ENCODE measurements at places on chromosomes 13 and 19.

GRCh38 chr19:39617745-39618144 lies 15.4 kb downstream of the LGALS13 start:
- DNase-seq: no peak

- DNase-seq: no peak
Observed at GRCh38 chr19:46840498-46840942, 10.1 kb downstream of the AP2S1 start.

- DNase-seq: no peak
Observed at GRCh38 chr13:50766013-50766412, 77.5 kb downstream of the DLEU7 start.

DNA sequence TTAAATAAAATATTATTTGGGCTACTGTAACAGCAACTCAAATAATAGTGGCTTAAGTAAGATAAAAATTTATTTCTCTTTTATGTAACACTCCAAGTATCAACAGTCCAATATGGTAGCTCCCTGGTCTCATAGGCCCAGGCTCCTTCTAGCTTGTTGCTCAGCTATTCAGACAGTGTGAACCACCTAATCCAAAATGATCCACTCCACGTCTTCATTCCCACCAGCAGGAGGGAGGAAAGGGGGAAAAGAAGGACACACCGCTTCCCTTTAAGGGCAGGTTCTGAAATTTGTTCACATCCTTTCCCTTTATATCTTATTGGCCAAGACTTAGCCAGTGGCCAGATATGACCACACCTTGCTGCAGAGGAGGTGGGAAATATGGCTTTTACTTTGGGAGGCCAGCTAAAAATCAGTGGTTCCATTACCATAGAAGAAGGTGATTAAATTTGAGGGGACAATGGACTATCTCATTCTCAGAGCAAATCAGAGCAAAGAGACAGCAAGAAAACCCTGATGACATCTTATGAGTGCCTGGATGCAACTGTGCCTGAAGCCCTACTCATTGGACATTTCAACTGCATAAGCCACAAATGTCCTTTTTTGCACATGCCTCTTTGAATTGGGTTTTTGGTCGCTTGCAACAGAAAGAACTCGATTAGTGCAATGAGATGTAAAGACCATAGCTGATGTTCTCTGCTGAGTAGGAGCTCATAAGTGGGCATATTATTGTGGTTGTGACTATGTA lies 7.0 kb upstream of the EPOR start:
- no peak for DNase-seq

GRCh38 chr13:66137384-66137783 lies 1092.8 kb downstream of the PCDH9 start:
- DNase-seq: no peak

DNA sequence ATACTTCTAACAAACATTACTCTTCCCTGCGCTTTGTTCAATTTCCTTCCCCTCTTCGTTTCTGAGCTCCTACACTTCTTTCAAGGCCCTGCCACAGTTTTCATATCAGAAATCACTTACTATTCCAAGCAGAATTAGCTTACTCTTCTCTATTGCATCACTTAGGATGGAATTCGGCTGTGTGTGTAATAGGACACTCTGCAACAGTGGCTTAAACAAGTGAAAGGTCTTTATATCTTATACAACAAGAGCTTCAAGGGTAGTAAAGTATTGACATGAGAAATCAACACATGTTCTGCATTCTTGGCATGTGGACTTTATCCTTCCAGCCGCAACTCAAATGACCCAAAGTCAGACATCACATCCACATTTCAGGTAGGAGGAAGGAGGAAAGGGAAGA lies 279.6 kb downstream of the PCDH20 start:
- DNase-seq: no peak

DNA sequence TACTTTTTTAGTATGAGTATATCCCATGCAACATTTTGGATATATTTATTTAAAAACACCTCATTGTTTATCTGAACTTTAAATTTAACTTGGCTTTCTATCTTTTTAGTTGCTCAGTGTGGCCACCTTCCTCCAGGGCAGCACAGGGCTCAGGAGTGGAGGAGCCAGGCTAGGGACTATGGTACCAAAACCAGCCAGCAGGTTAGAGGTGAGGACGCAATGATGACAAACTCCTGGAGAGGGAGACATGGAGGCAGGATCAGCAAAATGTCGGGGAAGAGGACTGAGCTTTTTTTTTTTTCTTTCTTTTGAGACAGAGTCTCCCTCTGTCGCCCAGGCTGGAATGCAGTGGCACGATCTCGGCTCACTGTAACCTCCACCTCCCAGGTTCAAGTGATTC lies 29.6 kb upstream of the CALM3 start:
- DNase-seq: no peak

DNA sequence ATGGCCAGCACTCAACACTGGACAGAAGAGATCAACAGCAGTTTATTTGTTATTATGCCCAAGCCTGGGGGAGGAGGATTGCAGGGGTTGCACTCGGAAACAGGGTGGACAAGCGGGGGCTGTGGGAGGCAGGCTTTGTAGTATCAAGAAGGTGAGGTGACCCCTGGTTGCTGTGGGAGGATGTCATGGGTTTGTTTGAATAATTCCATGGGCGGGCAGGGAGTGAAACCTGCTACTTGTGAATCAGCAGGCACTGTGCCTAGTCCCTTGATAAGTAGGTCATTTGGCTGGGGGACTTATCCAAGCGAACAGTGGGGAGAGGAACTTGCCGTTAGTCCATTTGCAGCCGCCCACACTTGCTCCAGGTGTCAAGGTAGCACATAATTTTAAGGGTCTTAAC lies 84.4 kb upstream of the KCTD15 start:
- no peak for DNase-seq

DNA sequence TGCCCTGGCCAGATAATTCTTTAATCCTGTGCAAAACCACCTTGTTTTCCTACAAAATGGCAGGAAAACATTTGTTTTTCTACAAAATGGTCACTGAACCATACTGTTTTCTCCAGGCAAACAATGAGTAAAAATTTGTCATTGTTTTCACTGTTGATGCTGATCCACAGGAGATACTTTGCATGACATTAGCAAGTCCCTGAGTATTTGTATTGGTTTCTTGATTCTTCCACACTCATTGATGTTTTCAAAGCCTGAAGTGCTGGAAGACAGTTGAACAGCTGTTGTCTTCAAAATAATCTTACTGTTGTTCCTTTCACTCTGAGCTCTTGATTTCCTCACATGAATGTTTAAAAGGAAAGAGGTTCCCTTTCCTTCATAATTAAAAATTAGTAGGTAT lies 123.1 kb upstream of the HTR2A start:
- no peak for DNase-seq

- DNase-seq: no peak
Observed at GRCh38 chr19:33767898-33768413, 28.7 kb upstream of the KCTD15 start.

GRCh38 chr13:93624311-93624777 lies 397.7 kb downstream of the GPC6 start:
- DNase-seq: no peak

DNA sequence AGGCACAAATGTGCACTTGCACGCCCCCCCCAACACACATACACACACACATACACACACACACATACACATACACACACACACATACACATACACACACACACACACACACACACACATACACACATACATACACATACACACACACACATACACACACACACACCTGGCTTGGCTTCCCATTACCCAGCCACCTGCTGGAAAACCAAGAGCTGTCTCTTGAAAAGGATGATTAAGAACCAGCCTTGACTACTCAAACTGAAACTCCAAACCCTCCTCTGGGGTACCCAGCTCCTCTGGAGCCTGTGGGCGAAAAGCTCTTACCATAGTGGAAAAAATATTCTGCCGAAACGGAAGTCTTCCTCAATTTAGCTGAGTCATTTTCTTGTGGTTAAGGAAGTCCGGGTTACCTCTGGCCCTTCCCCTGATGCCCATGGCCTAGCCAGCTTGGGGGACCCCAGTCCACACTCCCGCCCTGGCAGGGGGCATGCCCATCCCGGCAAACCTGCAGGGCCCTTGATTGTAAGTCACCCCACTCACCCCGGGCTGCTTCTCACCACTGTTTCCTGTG lies 21.9 kb downstream of the CEBPA start:
- no peak for DNase-seq

DNA sequence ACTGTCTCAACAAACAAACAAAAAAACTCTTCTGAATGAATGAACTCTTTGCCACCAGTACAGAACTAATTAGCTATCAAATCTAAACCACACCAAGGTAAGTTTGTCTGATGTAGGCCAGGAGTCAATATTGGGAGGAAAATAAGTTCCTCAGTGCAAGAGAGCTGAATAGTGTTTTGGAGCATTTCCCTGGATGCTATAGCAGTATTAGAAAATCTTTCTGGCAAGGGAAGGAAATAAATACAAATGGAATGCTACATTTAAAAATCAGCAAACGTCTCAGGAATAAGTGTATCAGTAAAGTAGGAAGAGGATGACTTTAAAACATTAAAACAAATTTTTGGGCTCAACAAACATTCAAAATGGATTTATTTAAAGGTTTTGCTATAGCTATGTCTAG lies 81.3 kb upstream of the TMTC4 start:
- no peak for DNase-seq

GRCh38 chr13:48040896-48041295 lies 3.4 kb downstream of the NUDT15 start:
- no peak for DNase-seq

GRCh38 chr13:51225029-51225428 lies 2.8 kb downstream of the FAM124A start:
- DNase-seq: no peak

GRCh38 chr13:24892829-24893228 lies 128.9 kb downstream of the RNF17 start:
- no peak for DNase-seq

DNA sequence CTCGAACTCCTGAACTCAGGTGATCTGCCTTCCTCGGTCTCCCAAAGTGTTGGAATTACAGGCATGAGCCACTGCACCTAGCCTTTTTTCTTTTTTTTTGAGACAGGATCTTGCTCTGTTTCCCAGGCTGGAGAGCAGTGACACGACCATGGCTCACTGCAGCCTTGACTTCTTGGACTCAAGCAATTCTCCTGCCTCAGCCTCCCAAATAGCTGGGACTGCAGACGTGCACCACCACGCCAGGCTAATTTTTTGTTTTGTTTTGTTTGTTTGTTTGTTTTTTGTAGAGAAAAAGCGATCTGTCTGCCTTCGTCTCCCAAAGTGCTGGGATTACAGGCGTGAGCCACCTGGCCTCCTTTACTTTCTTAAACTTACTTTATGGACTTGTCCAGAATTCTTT lies 6.5 kb upstream of the SIN3B start:
- DNase-seq: no peak

DNA sequence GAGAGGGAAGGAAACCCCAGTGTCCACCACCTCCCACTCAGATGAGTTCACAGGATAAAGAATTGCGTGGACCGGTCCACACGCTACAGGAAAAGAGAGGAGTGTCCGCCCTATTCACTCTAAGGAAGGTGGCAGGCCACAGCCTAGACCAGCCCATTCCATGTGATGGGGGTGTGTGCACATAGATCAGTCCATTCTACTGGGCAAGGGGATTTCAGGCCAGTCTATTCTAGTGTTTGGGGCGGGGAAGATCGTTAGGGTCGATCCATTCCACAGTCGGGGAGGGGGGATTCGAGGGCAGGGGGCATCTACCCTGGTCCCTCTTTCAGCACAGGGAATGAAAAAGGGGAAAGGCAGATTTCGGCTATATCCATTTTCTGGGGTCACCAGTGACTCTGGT lies 7.8 kb downstream of the FIZ1 start:
- no peak for DNase-seq

DNA sequence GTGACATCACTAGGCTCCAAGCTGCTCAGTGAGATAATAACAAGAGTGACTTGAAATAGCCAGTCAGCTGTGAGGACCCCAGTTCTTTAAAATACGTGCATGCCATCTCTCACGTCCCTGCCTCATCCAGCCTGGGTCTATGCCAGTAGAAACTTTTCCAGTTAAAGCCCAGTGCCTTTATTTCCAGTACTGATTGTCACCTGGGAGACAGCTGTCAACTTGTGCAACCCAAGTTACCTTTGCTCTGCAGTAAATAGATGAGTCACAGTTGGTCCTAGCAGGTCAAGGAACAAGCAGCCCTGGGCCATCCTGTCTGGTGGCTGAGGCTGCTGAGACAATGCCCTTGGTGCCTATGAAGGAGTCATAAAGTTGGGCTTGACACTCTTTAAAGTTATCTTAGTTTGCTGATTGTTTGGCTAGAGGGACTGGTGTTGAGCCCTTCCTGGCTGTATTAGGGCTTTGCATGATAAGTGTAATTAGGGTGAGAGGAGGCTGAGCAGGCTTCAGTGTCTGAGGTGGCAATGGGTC lies 228.7 kb downstream of the LACC1 start:
- DNase-seq: no peak

GRCh38 chr13:78784014-78784750 lies 125.2 kb upstream of the OBI1 start:
- no peak for DNase-seq

GRCh38 chr19:17097593-17098126 lies 22.1 kb downstream of the MYO9B start:
- DNase-seq: no peak

Measured in NK-92 treated with Interleukin-12 subunit alpha and Interleukin-12 subunit beta, amount 100 ng/mL, for 24 hours (cell line).